HCT116 (cell line): ENCODE measurements at places on chromosomes 7 and 10. TPM values are rescaled to one million over a fixed set of nuclear protein-coding genes. Genes with fewer than 3 reads are reported as not detected.

Gene CYP26C1
- total RNA-seq = 0.07 TPM

Gene STOX1
- 5.9 TPM for total RNA-seq

- DNase-seq = no peak
These were observed 382.7 kb downstream of the RPS24 start for GRCh38 chr10:78416031-78417011.

GRCh38 chr10:63769367-63769766 is 248.2 kb downstream of the REEP3 start:
- no peak for DNase-seq

DNA sequence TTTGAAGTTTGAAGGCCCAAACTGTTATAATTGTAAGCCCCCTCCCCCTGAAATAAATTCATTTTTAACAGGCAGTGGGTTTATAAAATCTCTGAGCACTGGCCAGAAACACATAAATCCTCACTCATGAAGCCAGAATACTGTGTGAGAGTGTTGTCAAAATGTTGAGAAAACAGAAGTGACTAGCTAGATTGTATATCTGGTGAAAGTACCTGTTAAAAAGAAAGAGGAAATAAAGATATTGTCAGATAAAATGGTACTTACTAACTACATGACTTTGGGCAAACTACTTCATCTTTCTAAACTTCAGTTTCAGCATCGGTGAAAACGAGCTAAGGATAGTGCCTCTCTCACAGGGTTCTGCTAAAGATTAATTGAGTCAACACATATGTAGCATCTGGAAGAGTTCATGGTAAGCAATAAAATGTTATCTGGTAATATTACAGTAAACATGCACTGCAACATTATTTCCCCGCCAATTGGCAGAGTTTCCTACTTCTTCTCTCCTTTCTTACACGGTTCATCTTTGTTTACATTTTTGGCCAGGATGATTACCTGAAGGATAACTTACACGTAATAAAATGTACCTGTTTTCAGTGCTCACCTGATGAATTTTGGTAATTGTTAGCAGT is 202.5 kb upstream of the CHRM2 start:
- DNase-seq = no peak

DNA sequence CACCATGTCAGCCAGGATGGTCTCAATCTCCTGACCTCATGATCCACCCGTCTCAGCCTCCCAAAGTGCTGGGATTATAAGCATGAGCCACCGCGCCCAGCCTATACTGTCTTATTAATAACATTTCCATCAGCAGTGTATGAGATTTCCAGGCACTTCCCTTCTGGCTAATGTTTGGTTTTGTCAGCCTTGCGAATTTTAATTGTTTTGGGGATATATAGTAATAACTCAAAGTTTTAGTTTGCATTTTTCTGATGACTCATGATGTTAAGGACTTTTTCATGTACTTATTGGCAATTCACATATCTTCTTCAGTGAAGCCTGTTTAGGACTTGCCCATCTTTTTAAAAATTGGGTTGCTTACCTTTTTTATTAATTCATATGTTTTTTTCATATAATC is 76.0 kb downstream of the TMEM270 start:
- DNase-seq = no peak
